C1 segment of cervical spinal cord (tissue), 14 donors: ENCODE measurements at places on chromosomes 16 and 17.

DNA sequence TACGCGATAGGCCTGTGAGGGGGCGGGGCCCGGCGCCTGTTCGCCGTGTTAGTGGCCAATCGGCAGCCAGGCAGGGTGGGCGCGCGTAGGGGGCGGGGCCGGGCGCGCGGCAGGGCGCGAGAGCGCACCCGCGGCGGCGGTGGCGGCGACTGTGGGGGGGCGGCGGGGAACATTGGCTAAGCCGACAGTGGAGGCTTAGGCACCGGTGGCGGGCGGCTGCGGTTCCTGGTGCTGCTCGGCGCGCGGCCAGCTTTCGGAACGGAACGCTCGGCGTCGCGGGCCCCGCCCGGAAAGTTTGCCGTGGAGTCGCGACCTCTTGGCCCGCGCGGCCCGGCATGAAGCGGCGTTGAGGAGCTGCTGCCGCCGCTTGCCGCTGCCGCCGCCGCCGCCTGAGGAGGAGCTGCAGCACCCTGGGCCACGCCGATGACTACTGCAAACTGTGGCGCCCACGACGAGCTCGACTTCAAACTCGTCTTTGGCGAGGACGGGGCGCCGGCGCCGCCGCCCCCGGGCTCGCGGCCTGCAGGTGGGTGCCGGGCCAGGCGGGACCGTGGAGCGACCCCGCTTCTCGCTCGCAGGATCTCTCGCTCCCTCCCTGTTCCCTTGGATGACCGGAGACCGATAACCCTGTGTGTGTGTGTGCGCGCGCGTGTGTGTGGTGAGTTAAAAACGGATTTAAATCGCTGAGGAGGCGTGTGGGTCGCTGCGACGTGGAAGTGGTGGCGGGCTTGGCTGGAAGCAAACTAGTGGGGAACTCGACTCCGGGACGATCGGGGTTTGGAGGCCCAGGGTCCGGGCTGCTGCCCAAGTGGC, at the start of gene NFATC3:
TSS of gene NFATC3 (plus strand) at position 112 of the 813 bp plus-strand sequence. CDS start at position 424, 312 bp downstream.
- peak; percentile 71 for DNase-seq

- peak; percentile 54 for DNase-seq
Observed at GRCh38 chr17:20999044-20999573, 43.7 kb downstream of the USP22 start.

GRCh38 chr17:82001571-82002056, 21.1 kb downstream of the CENPX start:
- DNase-seq = no peak

GRCh38 chr16:75913958-75914357, 187.7 kb upstream of the CPHXL start:
- no peak for DNase-seq

DNA sequence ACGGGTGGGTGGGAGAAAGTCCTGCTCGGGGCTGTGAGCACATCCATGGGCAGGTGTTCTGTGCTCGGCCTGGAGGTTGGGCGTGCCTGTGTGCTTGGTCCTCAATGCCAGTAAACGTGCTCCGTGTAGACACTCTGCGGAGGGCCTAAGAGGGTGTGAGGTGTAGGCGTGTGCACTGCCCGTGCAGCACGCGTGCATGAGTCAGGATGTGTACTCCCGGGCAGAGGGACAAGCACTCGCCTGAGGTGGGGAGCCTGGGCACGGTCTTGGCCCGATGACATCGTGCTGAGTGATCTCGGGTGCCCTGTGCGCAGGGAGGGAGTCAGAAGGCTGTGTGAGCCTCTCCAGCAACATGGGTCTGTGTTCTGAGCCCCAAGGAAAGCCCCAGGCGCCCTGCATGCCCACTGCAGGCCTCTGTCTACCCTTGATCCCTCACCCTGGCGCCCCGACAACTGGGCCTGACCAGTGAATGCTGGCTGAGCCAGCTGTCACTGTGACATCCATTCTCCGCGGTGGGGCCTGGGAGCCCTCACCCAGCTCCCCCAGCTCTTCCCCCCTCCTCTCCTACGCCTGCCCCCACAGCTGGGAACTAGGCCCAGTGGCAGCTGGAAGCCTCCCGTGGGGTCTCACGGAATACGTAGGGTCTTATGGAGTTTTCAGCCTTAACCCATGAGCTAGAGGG, 23.5 kb upstream of the NXPH3 start:
- DNase-seq = no peak

GRCh38 chr16:64352246-64352645, 769.6 kb downstream of the CDH11 start:
- no peak for DNase-seq

GRCh38 chr17:68843522-68843921, 111.7 kb downstream of the ABCA8 start:
- no peak for DNase-seq

- DNase-seq = no peak
Observed at GRCh38 chr16:56237451-56237930, 46.2 kb downstream of the GNAO1 start.

DNA sequence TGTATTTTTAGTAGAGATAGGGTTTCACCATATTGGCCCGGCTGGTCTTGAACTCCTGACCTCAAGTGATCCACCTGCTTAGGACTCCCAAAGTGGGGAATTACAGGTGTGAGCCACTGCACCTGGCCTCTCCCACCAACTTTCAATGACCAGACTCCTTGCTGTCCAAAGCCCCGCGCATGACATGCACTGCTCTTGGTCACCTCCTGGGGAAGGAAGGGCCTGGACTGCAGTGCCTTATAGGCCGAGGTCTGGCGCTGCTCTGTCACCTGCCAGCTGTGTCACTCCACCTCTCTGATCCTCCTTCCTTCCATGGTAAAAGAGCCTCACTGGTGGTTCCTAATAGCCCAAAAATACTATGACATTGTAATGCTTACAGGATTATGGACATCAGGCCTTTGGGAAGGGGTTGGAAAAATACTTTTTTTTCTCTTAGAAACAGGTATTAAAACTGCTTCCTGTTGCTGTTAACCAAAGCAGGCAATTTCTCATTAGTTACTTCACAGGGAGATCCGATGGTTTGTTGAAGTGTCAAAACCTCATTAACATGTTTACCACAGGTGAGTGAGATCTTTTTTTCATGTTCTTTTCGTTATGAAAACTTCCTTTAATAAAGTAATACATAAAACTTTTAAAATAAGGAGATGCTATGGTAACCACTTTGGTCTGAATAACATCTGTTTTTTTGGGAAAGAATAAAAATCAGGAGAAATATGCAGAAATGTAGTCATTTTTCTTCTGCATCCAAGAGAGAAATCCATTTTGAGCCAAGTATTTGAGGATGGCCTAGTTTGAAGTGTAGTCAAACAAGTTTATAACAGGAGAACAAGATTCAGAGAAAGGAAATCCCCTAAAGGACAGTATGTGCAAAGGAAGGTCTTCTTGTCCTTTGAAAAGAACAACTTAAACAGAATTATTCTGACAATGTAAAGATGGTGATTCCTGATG, 35.5 kb downstream of the GRB7 start:
- no peak for DNase-seq

DNA sequence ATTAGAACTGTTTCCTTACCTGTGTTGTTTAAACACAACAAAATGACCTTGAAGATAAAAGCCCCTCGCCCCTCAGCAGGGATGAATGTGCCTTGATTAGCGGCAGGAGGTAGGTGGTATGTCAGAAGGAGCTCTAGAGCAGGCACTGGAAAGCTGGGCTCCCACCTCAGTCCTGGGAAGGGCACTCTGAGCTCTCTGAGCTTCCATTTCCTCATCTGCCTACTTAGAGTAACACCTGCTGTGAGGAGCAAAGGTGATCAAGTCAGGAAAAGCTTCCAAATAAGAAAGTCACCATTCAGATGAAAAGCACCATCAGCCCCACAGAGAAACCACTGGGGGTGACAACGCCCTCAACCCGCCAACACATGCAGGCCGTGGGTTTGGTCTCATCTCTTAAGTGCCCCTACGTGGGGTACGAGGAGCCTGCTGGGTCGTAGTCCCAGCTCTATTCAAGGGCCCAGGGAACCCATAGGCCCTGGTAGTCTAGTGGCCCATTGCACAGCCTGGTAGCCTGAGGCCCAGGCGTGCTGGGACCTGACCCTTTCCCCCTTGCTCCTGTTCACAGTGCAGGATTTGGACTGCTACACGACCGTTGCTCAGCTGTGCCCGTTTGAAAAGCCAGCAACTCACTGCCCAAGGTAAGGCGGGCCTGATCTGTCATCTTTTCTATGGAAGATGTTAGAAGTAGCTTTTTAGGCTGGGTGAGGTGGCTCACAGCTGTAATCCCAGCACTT, 57.3 kb downstream of the CRISPLD2 start:
- no peak for DNase-seq

DNA sequence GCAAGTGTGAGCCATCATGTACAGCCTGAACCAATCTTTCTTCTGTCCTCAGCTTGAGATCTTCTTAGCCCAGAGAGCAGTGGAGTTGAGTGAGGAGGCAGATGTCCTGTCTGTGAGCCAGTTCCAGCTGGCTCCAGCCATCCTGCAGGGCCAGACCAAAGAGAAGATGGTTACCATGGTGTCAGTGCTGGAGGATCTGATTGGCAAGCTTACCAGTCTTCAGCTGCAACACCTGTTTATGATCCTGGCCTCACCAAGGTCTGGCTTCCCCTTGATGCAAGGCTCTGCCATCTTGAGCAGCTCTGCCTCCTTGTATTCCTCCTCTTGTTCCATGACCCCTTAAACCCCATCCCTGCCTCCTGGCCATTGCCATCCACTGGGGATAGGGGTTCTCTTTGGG, 9.6 kb downstream of the CDK5RAP3 start:
- DNase-seq = no peak

DNA sequence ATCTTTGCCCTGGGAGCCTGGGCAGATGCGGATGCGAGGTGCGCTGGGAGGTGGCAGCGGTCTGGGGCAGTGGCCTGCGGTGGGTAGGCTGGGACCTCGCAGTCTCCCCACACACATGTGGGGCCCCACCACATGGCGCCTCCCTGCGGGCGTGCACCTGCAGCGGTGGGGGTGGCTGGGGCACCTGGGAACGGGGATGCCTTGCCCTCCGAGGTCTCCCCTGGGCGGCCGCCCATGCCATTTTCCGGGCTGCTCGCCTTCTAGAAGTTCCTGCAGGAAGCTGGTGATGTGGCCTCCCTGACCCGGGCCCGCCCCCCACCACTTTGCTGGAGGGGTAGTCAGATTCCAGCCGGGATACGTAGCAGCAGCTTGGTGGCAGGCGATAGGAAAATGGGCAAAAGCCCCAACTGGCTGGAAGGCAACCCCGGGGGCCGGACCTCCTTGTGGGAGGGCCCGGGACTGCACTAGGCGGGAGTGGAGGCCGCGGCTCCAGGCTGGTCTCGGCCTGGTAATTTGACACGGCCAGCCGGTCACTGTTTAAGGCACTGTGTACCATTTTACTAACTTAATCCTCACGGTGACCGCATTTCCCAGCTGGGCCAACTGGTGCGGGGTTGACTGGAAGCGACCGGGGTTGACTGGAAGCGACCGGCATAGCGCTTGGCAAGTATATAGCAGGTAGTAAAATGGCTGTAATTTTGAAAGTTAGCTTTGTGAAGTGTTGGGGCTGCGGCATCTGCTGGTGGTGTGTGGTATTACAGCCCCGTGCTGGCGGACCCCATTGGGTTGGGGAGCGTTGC, 38.5 kb downstream of the IGF2BP1 start:
- DNase-seq = no peak

DNA sequence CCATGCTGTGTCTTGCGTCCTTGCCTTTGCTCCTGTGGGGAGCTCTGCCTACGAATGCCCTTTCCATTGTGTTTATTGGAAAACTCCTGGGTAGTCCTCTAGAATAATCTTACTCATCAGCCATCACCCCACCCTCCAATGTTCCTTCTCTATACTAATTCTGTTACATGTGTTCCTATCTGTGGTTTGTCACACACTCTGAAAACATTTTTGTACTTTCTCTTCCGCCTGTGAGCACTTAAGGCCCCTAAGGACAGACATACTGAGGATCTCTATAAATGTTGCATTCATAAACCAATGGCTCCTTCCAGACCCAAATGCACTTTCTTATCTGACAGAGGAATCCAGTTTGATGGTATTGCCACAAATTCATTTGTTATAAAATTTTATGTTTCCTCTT, 53.9 kb upstream of the MON1B start:
- DNase-seq = no peak
